ENCODE measurements at places on chromosomes 5 and 9.

- DNase-seq, result no peak
These were observed 30.3 kb upstream of the HMGCR start for GRCh38 chr5:75306746-75307145.

DNA sequence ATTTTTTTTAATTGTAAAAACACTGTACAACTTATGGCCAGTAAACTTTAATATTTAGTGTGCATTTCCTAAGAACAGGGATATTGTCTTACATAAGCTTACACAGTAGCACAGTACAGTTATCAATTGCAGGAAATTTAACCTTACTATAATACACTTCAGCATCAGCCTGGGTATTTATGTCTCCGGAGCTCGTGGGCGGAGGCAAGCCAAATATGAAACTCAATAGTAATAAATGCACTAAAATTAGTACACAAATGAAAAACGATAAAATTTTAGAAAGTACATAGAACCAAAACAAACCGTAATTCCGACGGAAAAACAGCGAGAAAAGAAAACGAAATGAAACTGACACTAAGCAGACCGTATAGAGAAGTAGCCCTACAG lies 91.2 kb downstream of the ANXA2R start:
- DNase-seq, result no peak

DNA sequence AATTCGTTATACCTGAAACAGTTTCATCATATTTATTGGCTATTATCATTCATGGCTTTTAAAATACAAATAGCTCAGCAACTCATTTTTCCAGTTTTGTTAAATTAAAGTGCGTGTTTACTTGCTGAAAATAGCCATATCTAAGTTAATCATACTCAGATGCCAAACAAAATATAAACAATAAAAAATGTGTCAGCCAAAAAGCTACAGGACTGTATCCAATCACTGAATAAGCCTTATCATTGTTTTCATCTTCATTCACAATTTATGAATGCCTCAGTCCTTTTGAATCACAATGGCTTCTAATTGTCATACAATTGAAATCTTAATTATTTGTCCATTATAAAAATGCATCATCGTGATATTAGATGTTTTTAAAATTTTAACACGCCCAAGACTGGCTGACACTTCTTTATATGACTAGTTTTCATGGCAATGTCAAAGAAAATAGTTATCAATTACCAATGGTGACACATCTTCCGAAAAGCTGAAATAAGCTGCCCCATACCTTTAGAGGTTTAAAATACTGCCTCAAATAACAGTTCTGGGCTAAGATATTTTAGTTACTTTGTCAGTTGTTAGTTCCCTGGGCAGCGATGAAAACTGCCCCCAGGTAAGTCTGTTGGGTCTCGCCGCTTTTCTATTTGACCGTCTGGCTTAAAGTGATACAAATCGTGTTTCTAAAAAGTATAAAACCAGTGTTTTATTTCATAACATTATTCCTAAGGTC lies 1.8 kb downstream of the NFIB start:
- DNase-seq, result no peak

DNA sequence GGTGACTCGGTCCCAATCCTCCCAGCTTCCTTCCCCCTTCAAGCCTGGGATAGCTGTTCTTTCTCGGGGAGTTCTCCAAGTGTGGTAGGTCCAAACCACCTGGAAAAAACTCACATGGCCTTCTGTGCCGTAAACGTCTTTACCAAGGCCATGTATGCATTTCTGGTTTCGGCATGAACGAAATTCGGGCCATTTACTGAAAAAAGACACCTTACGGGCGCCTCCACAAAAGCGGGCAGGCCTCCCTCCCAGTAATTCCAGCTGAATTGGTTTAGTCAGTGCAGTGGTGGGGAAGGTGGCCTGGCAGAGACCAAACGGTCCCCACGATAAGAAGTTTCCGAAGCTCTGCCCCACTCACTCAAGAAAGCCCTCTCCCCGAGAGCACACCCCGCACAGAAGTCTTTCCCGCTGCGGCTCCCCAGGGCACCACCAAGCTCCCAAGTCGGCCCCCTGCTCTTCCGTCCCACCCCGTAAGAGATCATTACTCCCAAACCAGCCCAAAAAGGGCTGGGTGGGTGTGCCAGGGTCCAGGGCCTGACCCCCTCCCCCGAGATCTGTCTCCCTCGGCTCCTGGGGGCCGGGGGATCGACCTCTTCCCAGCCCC lies 86.3 kb upstream of the MELK start:
- no peak for DNase-seq

DNA sequence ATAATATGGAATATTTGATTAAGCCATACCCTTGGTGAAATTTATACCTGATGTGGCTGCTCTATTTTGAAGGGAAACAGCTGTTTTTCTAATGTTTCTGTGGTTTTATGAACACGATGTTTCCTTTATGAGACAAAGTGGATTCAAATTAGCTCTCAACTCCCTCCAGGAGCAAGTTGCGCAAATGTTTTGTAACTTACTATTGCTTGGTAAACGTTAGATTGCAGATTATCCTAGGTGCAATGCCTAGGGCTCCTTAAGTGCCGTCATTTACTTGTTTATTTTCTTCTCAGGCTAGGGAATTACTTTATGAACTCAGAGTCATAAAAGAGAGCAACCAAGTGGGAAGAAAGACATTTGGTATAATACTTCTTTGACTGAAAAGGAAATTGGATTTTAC lies 763.1 kb downstream of the TAF11L14 start:
- no peak for DNase-seq

- DNase-seq, result no peak
These were observed 282.7 kb downstream of the ENC1 start for GRCh38 chr5:74357827-74358226.

GRCh38 chr5:36199620-36200019 lies 42.1 kb downstream of the NADK2 start:
- no peak for DNase-seq

- DNase-seq, result no peak
These were observed 116.6 kb downstream of the ADGRV1 start for GRCh38 chr5:90675222-90675621.

DNA sequence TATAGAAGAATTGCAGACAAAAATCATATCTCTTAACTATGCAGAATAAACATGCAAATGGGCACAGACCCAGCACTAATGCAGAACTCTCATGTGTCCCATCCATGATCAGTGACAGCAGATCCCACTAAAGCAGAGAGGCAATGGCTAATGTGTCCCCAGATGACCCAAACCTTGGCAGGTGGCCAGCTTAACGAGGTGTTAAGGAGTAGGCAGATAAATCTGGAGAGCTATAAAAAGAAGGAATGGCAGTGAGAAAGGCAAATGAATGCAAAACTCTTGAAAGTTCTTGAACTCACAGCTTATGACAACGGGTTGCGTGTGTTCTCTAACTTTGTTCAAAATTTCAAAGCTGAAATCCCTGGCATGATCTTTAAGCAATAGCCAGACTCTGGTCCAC lies 265.4 kb downstream of the RASEF start:
- no peak for DNase-seq

DNA sequence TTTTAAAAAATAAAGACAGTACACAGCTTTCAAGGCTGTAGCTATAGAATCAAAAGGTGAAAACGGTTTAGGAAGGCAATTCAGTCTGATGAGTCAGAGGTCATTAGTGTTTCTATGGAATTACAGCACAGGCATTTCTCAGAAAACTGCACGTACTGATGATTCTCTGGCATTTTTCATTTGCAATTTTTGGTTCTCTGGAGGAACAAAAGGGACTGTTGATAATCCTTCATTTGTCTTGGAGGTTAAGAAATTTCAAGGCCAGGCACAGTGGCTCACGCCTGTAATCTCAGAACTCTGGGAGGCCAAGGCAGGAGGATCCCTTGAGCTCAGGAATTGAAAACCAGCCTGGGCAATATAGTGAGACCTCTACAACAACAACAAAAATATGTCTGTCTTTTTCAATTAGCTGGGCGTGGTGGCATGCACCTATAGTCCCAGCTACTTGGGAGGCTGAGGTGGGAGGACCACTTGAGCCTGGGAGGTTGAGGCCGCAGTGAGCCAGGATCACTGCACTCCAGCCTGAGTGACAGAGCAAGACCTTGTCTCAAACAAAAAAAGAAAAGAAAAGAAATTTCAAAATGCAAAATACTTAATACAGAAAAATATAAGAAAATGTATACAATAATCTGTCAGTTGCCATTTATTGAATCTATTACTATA lies 27.3 kb downstream of the NR6A1 start:
- DNase-seq, result no peak

- no peak for DNase-seq
These were observed 41.9 kb downstream of the NEK6 start for GRCh38 chr9:124299515-124300090.

GRCh38 chr9:13744261-13744901 lies 464.9 kb upstream of the MPDZ start:
- DNase-seq, result no peak

GRCh38 chr5:110477911-110478310 lies 248.6 kb downstream of the TMEM232 start:
- no peak for DNase-seq

- DNase-seq, result no peak
These were observed 53.9 kb upstream of the TMEM171 start for GRCh38 chr5:73066466-73066865.

GRCh38 chr5:157471709-157472108 lies 11.7 kb downstream of the NIPAL4 start:
- no peak for DNase-seq

- no peak for DNase-seq
These were observed 167.7 kb downstream of the GRIA1 start for GRCh38 chr5:153658149-153658548.

DNA sequence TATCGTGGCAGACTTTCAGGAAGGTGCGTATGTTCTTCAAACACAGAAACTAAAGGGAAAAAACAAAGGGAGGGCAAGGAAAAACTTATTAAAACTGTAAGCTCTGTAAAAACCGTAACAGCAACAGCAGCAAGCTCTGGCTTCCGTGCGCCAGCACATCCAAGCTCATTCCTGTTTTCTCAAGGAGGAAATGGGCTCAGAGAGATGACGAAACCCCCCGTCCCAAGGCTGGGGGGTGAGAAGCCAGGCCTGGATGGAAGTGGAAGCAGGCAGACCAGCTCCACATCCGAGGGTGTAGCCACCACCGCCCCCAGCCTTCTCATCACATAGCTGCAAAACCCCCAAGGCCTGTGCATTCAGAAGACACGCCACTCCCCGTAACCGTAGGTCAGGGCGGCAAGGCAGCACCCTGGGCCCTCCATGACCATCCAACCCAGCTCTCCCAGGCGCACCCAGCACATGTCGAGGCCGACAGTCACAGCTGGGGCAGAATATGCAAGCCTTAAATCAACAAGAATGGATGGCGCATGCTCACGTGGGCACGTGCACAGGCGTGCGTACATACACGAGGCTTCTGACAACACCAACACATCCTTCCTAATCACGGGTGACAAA lies 52.8 kb downstream of the VAV2 start:
- no peak for DNase-seq

DNA sequence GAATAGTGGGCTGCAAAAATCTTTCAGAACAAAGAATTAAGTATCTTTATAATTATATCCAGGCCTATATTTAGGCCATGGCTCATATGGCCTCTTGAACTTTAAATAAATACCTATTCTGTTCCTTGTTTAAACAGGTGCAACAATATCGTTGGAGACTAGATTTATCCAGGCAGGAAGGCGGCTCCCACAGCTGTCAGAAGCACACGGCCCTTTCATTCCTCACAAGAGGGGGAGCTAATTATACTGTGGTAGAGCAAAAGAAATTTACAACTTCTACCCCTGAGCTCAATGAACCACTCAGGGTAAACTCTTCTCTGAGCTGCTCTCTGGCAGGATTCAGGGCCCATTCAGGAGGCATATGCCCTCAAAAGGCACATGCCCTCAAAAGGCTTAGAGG lies 31.3 kb downstream of the TMEM174 start:
- no peak for DNase-seq

GRCh38 chr9:136847826-136848392 lies 1.3 kb upstream of the PHPT1 start:
- peak; percentile 44 for DNase-seq

- no peak for DNase-seq
These were observed 5.2 kb downstream of the SURF2 start for GRCh38 chr9:133361507-133362092.

- peak; percentile 67 for DNase-seq
These were observed 65.3 kb downstream of the RXRA start for GRCh38 chr9:134391319-134392231.
